ENCODE measurements at places on chromosomes 2 and 18. TPM values are rescaled to one million over a fixed set of nuclear protein-coding genes. Genes with fewer than 3 reads are reported as not detected.

Gene B3GNT7
- total RNA-seq: not detected

Gene TFCP2L1
- 0.03 TPM for total RNA-seq

Gene RAX
- total RNA-seq: not detected

Gene ZNF385B
- not detected for total RNA-seq

Gene ALK
- total RNA-seq: not detected

Gene LAMA1
- total RNA-seq: not detected

Gene POTEI
- not detected for total RNA-seq

Gene FBXO36
- total RNA-seq: 0.67 TPM

Gene RNF144A
- 13.6 TPM for total RNA-seq

Gene PID1
- not detected for total RNA-seq

Gene TM4SF20
- total RNA-seq: not detected

Gene LMAN2L
- 8.5 TPM for total RNA-seq

Gene STAT4
- total RNA-seq: 51.7 TPM

Gene UPP2
- not detected for total RNA-seq

Gene ELOA2
- not detected for total RNA-seq

Gene CAMKMT
- 13.4 TPM for total RNA-seq

DNA sequence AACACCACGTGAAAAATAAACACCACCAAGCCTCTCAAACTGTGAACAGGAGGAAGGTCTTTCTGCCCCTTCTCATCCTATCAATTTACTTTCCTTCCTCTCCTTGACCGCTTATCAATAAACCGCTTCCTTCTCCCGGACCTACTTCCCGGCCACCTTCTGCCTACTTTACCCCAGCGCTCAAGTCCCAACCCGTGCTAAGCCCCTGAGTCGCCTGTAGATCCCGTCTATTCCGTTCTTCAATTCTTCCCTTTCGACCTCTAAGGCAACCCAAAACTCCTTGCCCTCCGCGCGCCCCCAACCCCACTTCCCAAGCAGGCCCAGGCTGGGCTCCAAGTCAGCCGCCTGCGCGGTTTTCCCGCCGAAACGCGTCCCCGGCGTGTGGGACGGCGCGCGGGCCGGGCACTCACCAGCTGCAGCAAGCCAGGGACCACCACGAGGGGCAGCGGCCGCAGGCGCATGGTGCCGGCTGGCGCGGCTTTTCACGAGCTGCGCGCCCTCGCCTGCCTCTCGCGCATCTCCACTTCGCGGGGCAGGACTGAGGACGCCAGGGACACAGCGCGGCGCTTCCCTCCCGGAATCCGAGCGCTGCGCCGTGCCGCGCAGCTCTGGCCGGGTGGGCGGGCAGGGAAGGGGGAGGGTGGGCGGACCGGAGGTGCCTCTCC, at the start of gene NXPH2:
TSS of gene NXPH2 (minus strand) at position 610 of the 665 bp plus-strand sequence. CDS start at position 461, 149 bp downstream.
- ATAC-seq: no peak

GRCh38 chr2:238127165-238128060, 11.1 kb upstream of the KLHL30 start:
- ATAC-seq: peak; percentile 43

GRCh38 chr2:189129971-189130370, 49.6 kb downstream of the COL5A2 start:
- ATAC-seq: no peak

DNA sequence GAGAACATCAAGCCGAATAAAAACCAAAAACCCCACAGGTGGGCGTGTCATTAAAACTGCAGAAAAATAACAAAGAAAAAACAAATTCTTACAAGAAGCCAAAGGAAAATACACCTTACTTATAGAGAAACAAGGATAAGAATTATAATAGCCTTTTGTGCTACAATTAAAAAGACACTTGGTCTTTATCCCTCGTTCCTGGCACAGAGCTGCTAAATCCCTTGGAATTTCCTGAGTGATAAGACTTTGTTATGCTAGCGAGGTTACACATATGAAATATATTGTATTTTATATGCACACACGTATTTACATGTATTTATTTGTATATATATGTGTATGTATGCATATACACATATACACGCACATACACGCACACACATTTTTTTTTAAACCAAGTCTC, 325.3 kb upstream of the TFPI start:
- no peak for ATAC-seq

GRCh38 chr2:33134791-33135560, 188.2 kb downstream of the LTBP1 start:
- ATAC-seq: no peak

GRCh38 chr18:76975577-76976110, 153.3 kb downstream of the ZNF236 start:
- no peak for ATAC-seq

DNA sequence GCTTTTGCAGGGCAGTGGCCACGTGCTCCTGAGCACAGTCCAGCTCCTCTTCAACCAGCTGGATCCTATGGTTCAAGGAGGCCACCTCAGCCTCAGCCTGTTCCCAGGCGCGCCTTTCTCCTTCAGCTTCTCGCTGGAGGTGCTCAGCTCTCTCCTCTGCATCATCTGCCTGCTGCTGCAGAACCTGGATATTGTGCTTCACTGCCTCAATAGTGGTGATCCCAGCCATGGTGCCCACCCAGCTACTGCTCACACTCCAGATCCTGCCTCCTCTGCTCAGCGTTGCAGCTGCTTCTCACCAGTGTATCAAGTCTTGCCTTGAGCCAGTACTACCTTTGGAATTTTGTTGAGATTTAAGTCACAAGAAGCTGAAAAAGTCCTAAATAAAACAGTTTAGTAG, 67.9 kb downstream of the ASXL2 start:
- ATAC-seq: no peak

- ATAC-seq: no peak
These were observed 113.1 kb downstream of the SPP2 start for GRCh38 chr2:234163510-234164045.

DNA sequence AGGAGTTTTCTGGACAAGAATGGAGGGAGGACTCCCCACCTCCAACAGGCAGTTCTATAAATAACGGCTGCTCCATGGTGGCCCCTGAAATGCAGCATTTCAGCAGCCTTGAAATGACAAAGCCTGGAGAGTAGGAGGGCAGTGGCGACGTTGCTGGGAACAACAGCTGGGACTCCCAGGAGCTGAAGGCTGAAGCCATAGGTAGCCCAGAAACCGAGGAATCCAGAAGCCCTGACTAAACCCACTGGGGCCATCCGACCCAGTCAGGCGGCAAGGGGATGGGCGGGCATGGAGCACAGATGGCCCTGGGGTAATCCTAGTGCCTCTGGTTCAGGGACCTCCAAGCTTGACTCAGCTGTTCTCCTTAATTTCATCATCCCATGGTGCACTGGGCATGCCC, 9.0 kb downstream of the PRKAG3 start:
- no peak for ATAC-seq

GRCh38 chr2:188971432-188971861, 2.7 kb upstream of the COL3A1 start:
- no peak for ATAC-seq

DNA sequence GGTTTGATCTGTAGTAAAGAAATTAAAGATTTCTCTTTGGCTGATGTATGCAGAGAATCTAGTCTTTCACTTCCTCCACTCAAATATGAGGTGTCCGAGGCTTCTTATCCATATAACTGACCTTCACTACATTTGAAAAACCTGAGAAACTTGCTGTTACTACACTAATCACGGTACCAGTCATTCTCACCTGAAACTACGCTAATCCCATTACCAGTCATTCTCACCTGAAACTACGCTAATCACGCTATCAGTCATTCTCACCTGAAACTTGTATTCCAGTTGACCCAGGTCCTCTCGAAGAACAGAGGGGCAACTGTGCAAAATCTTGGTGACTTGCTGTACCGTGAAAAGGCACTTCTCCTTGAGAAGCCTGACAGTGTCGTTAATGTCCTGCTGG, 5.1 kb downstream of the MTERF4 start:
- ATAC-seq: peak; percentile 78

DNA sequence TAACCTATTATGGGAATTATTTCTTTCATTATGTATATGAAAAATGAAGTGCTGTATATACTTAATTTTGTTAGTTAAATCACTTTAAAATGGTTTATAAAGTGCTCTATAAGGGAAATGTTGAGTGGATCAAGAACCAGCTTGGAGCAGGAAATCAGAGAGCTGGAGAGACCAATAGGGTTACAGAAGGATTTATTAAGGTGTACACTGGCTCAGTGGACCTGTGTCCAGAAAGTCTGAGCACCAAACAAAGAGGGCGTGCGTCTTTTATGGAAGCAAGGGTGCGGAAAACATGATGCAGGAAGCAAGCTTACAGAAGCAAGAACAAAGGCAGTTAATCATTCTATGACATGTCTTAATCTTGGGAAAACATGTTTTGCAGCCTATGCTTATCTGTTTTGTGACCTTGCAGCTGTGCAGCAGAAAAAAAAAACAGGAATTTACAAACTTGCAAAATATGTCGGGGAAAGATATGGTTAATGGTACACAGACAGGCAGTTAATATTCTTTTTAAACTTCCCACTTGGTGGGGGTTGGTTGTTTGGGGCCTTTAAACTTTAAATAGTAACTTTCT, 65.2 kb upstream of the SLC35G4 start:
- no peak for ATAC-seq

GRCh38 chr2:242011516-242011915, 142.0 kb downstream of the RTP5 start:
- no peak for ATAC-seq

GRCh38 chr2:200506679-200507078, 3.2 kb downstream of the KCTD18 start:
- ATAC-seq: no peak

DNA sequence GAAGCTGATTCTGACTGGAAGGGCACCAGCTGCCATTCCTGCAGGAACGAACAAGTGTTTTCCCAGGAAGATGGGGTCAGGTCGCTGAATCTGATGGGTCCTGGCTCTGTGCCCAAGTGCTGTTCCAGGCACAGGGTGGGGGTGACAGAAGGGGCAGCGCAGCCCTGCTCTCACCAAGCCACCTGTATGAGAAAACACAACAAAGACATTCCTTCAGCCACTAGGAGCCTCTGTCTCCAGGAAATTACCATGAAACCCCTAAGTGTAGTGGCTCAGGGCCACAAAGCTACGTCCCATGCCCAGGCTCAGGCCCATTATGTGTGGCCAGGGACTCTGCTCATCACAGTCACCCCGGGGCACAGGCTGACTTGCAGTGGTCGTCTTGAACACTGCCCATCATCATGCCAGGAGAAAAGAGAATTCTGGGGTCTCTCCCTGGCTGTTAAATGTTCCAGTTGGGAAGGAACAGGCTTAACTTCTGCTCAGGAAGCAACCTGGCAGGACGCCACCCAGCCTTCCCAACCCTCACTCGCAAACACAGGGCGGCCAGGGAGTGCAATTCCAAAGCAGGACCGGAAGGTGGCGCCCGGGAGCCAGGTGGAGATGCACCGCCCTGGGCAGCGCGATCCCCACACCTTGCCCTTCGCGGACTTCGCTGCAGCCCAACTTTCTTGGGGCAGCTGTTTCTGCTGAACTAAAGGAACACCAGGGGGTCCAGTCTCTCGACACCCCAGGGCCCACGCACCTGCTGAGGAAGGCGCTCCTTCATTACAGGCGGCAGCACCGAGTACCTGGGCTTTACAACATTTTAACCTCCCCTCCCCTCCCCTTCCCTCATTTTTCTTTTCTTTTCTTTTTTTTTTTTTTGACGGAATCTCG, 11.0 kb upstream of the SFTPB start:
- peak; percentile 81 for ATAC-seq

- no peak for ATAC-seq
These were observed 101.3 kb downstream of the INHBB start for GRCh38 chr2:120447127-120447785.

GRCh38 chr2:16262526-16263178, 322.3 kb downstream of the MYCN start:
- no peak for ATAC-seq

GRCh38 chr18:70337139-70337972, 48.5 kb downstream of the SOCS6 start:
- ATAC-seq: peak; percentile 67

- ATAC-seq: no peak
These were observed 73.1 kb upstream of the BZW1 start for GRCh38 chr2:200738590-200738989.

GRCh38 chr18:54220406-54220805, 4.1 kb downstream of the MBD2 start:
- no peak for ATAC-seq

DNA sequence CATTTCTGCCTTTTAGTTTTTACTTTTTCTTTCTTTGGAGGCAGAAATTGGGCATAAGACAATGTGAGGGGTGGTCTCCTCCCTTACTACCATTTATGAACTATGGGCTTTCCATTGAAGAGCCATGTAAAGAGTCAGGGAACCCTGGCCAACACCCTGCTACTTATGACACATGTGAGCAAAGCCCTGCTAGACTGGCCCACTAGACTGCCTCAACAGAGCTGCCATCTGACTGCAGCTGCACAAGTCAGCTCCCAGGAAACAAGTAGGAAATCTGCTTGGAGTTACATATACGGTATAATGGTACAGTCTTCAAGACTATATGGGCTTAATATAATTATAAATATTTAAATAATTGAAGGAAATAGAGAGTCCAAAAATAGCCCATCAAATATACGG, 816.8 kb downstream of the TRIB2 start:
- ATAC-seq: no peak

GRCh38 chr2:144541396-144541795, 21.5 kb upstream of the ZEB2 start:
- ATAC-seq: no peak

- ATAC-seq: no peak
These were observed 638.6 kb upstream of the SLC39A10 start for GRCh38 chr2:195018462-195018861.

- ATAC-seq: no peak
These were observed 47.4 kb downstream of the MFSD6 start for GRCh38 chr2:190455358-190456095.

GRCh38 chr18:13323186-13323585, 104.6 kb downstream of the LDLRAD4 start:
- ATAC-seq: no peak

DNA sequence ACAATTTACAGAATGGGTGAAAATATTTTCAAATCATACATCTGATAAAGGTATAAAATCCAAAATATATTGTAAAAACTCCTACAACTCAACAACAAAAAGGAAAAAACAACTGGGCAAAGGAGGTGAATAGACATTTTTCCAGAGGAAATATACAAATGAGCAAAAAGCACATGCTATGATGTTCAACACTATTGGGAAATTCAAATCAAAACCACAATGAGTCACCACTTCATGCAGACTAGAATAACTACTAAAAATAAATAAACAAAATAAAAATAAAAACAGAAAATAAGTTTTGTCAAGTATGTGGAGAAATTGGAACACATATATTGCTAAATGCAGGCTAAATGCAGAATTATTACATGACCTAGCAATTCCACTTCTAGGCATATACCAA, 120.9 kb downstream of the FSIP2 start:
- ATAC-seq: no peak

- no peak for ATAC-seq
These were observed 667 bp downstream of the SP9 start for GRCh38 chr2:174335254-174335987.

GRCh38 chr2:147464737-147465357, 380.0 kb upstream of the ACVR2A start:
- no peak for ATAC-seq

GRCh38 chr2:138294451-138294850, 207.1 kb upstream of the SPOPL start:
- no peak for ATAC-seq
